ENCODE measurements at places on chromosomes 16 and 17. TPM values are rescaled to one million over a fixed set of nuclear protein-coding genes. Genes with fewer than 3 reads are reported as not detected.
A peak's percentile ranks its signal among the peaks of the same experiment; 100 is the strongest.

CRYM gene
- total RNA-seq: 7.1 TPM

OR1D2 gene
- not detected for total RNA-seq

RAPGEFL1 gene
- total RNA-seq: 5.4 TPM

CDT1 gene
- 120 TPM for total RNA-seq

TEKT5 gene
- 0.31 TPM for total RNA-seq

MT1M gene
- 0.80 TPM for total RNA-seq

ABCA8 gene
- not detected for total RNA-seq

DNA sequence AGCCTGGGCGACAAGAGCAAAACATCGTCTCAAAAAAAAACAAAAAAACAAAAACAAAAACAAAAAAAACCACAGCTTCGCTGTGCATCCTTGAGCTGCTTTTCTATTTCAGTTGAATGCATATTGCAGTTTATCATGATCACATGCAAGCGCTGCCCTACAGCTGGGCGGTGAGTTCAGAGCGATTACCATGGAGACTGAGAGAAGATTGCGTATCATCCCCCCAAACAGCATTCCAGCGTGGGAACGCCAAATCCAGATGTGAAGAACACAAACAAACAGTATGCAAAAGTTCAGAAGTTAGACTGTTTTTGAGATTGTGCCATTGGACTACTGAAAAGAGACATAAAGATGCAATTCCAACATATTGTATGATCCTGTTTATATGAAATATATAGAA lies 15.1 kb upstream of the SLC52A1 start:
- DNase-seq: no peak

GRCh38 chr16:85237817-85238216 lies 125.5 kb upstream of the CIBAR2 start:
- DNase-seq: no peak

GRCh38 chr16:70160821-70161220 lies 12.8 kb upstream of the CLEC18C start:
- peak; percentile 10 for DNase-seq

DNA sequence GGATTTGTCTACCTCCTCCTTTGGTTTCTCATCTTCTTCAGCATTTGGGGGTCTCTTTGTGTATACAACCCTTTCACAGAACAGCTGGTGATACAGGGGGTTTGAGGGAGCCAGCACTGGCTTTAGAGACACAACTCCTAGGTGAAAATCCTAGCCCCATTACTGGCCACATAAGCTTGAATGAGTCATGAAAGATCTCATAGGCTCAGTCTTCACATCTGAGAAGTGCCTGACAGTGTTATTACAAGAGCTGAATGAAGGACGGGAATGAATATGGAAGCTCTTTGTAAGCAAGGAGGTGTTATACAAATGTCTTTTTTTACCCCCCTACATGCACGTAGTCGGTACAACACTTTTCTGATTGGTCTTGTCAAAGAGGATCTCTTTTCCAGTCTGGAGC lies 1.7 kb upstream of the B4GALNT2 start:
- no peak for DNase-seq

- DNase-seq: no peak
These were observed 3.1 kb downstream of the SLC26A11 start for GRCh38 chr17:80223142-80223815.

DNA sequence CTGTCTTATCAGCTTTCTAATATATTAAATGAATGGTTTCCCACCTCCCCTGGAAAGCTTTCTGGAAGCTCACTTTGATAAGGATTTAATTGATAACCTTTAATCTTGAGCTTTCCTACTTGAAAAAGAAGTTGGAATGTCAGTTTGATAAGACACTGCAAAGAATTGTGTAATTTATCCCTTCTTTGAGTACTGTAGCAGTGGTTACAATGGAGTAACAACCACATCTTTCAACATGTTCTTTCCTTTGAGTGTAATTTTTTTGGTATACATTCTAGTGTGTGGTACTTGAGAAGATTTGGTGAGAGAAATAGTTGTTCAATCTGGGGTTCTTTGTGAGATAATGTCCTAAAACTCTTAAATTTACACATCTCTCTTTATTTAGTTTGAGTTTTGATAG lies 43.4 kb downstream of the CPD start:
- DNase-seq: no peak

- peak; percentile 60 for DNase-seq
These were observed 4.1 kb downstream of the ELMO3 start for GRCh38 chr16:67202956-67203493.

- no peak for DNase-seq
These were observed 159.4 kb downstream of the SEC14L1 start for GRCh38 chr17:77300016-77300686.

DNA sequence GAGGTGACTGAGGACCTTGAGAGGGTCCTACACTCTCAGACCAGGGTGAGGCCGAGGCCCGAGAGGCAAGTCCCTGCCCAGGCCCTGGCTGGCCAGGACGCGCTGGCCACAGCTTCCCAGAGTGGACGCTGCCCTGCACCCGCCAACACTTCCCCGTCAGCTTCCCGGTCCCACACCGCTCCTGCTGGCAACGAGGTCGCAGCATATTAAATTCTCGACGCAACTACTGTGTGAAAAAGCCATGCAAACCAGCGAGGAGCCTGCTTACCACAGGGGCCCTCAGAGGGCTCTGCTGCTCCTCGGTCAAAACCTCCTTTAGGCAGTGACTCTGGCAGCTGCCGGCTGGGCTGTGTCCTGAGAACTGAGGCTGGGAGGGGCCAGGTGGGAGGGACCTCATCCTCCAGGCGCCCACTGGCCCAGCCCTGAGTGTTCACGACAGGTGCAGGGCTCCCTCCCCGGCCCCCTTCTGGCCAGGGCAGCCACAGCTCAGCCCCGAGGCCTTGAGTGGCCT lies 2.1 kb upstream of the TEX19 start:
- peak; percentile 91 for DNase-seq

GRCh38 chr17:1228781-1229348 lies 41.4 kb upstream of the BHLHA9 start:
- peak; percentile 87 for DNase-seq

- peak; percentile 36 for DNase-seq
These were observed 24.7 kb downstream of the CDIP1 start for GRCh38 chr16:4513881-4514280.

GRCh38 chr16:25035494-25036405 lies 20.6 kb upstream of the ARHGAP17 start:
- no peak for DNase-seq

DNA sequence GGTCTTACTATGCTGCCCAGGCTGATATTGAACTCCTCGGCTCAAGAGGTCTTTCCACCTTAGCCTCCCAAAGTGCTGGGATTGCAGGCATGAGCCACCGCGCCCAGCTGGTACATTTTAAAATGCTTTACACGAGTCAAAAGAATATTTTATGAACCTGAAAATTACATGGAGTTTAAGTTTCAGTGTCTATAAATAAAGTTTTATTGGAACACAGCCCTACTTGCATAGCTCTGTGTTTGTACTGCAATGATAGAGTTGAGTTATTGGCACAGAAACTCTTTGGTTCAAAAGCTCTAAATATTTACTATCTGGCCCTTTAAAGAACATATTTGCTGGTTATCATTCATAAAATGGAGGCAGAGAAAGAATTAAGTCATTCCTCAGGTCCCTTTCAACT lies 24.3 kb downstream of the MAP2K6 start:
- no peak for DNase-seq

DNA sequence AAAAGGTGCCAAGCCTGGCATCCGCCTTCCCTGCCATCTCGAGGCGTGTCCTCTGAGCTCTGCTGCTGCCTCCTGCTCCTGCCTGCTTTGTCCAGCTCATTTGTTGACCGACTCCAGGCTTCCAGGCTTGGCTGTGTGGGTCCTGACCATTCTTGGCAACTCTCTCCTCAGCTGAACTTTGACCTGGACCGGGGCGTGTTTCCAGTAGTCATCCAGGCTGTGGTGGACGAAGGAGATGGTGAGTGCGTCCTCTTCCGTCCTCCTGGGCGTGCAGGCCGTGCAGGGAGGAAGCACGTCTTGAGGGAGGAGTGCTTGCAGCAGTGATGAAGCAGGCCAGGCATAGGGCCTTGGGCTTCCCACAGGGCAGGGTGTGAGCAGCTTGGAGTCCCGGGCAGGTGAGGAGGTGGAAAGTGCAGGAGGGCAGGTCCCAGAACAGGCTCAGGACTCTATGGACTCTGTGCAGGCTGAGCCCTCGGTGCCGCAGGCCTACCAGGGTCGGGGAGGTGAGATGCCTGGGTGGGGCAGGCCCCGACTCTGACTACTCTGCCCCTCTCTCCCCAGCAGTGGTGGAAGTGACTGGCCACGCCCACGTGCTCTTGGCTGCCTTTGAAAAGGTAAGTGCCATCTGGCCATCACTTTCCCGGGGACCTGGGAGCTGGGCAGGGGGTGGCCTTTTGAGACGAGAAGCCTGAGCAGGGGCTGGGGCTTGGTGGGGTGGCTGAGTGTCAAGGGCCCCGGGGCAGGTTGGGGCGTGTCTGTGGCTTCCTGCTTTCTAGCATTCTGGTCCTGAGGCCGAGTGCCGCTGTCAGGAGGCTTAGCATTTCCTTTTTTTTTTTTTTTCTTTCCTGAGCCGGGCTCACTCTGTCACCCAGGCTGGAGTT lies 28.6 kb upstream of the NUDT16L1 start:
- DNase-seq: no peak

- peak; percentile 74 for DNase-seq
These were observed 472 bp upstream of the NME2 start for GRCh38 chr17:51165680-51166197.

DNA sequence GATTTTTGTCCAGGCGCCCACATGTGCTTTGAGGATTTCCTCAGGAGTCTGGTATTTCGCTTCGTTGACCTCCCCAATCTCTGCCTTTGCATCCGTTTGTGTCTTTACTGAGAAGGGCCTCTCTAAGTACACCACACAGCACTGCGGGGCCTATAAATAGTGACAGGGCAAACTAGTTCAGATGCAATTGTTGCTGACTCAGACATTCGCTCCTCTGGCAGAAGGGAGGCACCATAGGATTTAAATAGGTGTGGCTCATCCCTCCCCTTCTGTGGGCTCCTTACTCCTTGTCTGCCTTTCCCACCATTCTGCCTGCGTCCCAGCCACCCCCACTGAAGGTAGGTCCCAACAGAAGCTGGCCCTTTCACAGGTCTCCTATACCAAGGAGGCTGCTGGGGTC lies 192.3 kb downstream of the SHISA9 start:
- DNase-seq: peak; percentile 12

DNA sequence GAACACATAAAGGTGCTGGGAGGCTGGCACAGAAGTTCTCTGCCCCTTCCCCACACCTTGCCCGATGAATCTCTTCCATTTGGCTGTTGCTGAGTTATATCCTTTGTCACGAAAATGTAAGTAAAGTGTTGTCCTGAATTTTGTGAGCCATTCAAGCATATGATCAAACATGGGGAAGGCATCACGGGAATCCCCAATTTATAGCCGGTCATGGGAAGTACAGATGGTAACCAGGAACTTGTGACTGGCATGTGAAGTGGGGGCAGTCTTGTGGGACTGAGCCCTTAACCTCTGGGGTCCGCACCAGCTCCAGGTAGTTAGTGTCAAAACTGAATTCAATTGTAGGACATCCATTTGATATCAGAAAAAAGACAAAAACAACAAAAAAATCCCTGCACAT lies 13.2 kb downstream of the TOM1L2 start:
- no peak for DNase-seq

- DNase-seq: no peak
These were observed 2.3 kb downstream of the MYH1 start for GRCh38 chr17:10516065-10516464.

GRCh38 chr16:30417529-30418349 lies 10.3 kb downstream of the ZNF771 start:
- peak; percentile 96 for DNase-seq

GRCh38 chr16:57887711-57888110 lies 83.2 kb downstream of the CNGB1 start:
- DNase-seq: peak; percentile 18

- no peak for DNase-seq
These were observed 48.8 kb downstream of the NLRC5 start for GRCh38 chr16:57038166-57038565.
